NCI-H526 (cell line): ENCODE measurements at places on chromosomes 1 and 21.

- DNase-seq, result no peak
Observed at GRCh38 chr1:24948079-24948827, 18.2 kb upstream of the RUNX3 start.

DNA sequence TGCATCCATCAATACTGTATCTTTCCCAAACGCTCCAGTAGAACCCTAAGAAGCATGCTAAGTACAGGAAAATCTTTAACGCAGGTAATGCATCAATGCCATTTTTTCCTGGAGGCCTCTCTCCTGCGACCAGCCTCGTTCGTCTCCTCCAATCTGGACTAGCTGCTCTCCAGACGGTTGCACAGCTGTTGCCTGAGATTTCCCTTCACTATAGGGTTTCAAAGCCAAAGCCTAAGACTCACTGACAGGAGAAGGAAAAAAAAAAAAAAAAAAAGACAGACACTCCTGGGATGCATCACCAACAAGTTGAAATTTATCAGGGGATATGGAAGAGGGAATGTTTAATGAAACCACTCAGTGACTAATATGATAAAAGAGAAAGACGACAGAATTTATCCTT is 93.0 kb downstream of the APP start:
- no peak for DNase-seq

DNA sequence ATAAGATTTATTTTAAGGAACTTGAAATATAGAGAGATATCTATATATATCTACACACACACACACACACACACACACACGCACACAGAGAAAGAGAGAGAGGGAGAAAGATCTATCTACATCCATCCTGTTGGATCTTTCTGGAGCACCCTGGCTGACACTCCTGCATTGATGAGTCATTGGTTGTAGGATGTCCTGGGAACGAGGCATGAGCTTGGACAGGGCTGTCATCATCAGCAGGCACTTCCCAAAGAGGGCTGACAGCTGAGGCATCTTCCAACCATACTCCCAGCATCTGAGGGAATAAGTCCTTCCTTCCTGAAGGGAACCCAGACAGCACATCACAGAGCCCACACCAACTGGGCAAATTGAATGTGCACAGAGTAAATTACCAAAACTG is 99.1 kb upstream of the ERG start:
- no peak for DNase-seq

DNA sequence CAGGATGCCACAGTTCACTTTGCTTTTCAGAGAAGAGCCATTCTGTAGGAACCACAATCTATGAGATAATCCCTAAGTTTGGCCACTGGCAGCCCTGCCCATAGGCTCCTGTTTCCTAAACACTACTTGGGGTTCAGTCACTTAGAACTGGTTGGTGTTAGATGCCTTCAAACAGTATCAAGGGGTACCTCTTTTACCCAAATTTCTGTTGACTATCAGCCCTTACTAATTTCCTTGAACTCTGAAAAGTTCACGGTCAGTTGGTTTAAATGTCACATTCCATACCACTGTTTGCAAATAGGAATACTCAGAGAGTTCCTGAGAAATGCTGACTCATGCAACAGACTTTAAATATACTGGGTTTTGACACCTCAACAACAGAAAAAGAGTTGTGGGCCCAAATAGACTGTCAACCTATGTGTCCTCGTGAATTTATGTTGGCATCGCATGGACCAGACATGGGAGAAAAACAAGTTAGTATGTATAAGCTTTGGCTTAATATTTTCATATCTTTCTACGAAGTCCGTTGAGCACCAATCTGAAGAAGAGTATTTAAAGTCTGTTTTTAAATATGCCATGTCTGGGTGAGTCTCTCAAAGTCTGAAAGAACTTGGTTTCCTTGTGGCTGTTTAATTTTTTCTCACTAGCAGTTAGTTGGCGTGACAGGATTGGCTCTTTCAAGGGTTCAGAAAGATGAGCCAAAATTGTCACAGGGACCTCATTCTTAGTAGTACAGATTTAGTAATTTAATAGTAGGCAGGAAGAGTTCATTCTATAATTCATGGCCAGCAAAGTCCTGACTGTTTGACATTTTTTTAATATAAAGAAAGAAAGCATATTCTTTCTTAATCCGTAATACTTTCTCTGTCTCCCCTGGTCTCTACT is 56.5 kb upstream of the ZNF326 start:
- DNase-seq, result no peak
